ENCODE measurements at places on chromosomes 7 and 10.
A peak's percentile ranks its signal among the peaks of the same experiment; 100 is the strongest.

DNA sequence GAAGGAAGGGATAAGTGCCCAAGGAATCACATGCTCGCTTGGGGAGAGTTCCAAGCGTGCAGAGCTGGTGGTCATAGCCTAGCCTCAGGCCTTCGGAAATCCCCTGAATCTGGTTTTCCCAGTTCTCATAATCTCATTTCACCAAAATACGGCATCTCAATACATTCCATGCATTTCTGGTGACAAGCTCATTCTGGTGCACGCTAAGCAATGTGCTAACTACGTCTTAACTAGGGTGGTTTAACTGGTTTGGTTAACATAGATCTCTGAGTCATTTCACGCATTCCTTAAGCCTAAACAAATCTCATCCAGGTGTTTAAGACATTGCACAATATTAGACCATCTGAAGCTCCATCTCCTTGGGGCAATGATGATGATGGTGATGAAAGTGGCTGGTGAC is 72.9 kb upstream of the STEAP1B start:
- DNase-seq: peak; percentile 88

DNA sequence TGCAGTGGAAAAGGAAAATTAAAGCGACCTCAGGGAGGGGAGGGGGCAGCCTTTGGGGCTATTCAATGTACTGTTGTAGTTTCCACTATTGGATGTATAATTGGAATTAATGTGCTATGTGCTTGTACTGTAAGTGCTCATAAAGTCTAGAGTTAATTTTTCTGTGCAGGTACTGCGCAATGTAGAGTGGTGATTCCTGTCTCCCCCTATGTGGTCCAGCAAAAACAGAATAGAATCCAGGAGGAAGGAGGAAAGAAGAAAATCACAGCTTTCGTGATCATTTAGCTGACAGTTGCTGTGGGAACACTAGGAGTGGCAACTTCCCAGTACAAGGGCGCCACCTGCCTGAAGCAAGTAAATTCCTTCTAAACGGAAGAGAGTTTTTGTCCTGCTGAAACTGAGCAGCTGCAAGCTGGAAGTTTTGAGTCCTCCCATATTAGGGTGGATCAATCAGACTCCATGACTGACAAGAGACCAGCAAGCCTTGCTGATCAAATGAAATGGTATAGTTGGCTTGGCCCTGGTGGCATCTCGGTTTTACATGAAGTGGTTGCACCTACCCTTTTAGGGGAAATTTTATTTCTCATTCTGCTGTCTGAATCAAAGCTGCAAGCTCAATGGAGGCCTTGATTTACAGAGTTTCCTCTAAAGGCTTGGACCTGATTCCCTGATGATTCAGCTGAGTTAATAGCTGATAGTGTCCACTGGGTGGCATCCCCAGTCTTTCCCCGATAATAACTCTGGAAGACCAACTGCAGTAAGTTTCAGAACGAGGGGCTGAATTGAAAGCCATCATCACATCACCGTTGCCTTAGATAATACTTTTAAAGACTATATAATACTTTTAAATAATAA is 299.8 kb downstream of the HGF start:
- peak; percentile 82 for DNase-seq

DNA sequence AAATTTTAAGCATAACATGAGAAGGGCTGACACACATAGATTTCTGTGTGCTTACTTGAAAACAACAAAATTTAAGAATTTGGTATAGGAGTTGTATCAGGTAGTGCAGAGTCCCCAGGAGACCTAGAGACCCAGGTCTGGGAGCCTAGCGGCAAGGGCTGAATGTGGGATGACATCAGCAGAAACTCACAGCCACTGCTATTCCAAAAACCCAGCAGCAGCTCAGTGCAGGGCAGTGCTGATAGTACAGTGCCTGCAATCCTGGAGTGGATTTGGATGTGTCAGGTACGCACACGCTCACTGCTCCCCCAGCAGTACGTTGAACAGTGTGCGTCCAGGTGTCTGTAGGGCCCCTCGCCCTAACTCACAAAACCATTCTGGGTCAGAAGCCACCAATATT is 87.1 kb downstream of the EGFR start:
- DNase-seq: peak; percentile 76

GRCh38 chr10:110535958-110536891 is 31.3 kb upstream of the SMC3 start:
- peak; percentile 85 for DNase-seq

- DNase-seq: no peak
These were observed 235.3 kb downstream of the INHBA start for GRCh38 chr7:41467596-41467995.

DNA sequence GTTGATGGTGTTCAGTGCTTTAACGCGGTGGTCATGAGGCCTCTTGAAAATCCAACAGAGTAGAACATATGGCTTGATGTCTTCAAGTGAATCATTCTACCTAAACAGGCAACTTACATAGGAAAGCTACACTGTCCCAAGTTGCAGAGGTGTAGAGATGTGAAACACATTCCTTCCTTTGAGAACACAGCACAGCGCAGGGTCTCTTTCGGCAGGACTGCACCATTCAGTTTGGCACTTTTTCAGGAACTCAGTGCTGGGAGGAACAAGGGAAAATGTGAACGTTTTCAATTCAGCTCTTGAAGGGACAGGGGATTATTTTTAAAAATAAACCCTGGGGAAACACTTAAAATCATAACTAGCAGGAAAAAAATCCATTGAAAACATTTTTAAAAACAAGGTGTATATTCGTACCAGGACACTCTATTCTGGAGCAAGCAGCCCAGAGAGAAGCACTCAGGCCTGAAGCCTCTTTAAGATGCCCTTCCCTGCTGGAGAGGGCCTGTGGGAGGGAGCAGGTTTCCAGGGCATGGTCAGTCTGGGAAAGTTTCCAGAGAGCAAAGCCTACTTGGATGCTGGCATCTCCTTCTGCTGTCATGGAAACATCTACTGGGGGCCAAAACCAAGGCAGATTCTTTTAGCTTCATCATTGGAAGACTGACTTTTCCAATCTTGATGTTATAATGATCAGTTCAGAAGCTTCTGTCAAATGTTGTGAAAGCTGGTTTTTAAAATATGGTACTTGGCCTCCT is 60.4 kb upstream of the NPVF start:
- no peak for DNase-seq

DNA sequence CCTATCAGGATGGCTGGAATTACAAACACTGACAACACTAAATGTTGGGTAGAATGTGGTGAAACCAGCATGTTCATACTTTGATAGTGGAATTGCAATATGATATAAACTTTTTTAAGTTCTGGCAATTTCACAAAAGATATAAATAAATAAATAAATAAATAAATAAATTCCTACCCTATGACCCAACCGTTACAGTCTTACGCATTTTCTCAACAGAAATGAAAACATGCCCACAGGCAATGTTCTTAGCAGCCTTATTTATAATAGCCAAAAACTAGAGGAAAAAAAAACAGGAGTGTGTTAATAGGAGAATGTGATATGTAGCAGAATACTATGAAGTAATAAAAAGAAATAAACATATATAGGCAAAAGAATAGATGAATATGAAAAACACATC is 318.9 kb downstream of the IPMK start:
- DNase-seq: no peak

DNA sequence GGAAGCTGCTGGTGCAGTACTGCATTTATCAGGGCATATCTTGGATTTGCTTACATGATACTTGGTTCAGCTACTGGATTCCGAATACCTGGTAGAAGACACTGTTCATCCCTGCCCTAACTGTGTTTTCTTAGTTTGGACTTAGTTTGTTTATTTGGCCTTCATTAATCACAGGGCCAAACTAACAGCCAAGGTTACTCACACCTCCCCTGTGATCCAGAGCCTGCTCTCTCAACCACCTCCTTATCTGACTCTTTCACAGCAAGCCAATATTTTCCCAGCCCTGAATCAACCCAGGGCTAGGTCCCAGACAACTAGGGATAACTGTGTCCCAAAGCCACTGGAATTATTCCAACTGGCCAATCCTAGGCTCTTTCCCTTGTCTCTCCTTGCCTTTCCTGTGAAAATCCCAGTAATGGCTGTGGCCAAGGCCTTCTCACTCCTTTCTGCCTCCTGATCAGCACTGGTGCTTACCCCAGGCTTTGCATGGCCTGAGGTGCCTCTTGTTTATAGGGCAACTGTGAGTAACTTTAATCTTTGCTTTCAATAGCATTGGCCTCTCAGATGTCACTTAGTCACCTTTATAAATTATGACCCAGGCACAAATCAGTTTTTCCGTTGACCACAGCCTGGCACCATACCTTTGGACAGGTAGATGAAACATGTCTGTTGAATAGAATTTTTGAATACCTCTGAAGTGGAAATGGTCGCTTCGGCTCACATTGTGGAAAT is 9.3 kb upstream of the JCAD start:
- no peak for DNase-seq

DNA sequence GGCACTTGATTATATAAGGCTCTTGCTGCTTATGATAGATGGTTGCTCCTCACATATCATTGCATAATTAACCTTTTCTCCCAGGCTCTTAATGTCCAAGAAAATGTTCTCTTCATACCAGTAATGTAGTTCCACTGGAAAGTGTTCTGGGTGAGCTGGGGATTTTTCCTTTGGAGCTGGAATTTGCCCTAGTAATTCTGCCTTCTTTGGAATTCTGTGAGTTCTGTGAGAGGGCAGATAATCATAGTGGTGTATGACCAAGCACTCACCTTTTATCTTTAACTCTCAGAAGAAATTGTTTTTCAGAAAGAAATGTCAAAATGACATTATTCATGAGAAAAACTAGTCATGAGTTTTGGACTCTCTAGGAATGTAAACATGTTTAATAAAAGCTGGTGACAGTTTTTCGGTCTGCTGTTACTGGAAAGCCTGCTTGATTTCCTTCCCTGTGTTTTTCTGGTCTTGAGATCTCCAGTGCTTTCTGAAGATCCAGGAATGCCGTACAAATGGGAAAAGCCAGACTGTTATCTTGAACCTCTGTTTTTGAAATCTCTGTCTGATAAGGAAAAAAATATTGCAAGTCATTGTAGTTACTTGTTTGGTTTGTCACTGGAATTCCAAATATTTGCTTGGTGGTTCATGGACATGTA is 148.3 kb upstream of the PRPS1L1 start:
- DNase-seq: no peak

DNA sequence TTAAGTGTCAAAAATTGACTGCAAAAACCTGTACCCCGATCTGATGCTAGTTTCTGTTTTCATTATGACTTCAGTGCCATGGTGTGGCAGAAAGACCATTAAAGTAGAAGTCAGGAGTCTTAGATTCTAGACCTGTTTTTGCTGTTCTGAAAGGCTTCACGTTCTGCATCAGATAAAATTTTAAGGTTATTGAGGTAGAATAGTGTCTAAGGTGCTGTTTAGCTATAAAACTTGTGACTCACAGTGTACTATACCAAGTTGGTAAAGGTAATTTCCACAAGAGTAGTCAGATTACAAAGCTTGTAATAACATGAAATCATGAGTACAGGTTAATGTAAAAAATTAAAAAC is 38.6 kb downstream of the ZNRF2 start:
- DNase-seq: no peak

DNA sequence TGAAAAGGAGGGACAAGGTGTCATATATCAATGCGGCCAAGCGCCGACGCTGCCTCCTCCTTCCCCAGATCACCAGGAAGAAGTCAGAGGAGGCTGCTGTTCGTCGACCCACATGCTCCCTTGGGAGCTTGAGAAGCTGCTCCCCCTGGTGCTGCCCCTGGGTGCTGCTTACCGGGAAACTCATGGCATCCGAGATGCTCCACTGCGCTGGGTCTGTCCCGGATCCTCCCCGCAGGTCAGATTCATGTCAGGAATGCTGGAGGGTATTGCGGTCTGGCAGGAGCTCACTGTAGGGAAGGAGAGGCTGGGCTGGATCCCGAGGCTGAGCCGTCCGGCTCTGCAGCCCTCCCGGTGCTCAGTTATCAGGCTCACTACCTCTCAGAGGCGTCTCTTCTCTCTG is 123.7 kb upstream of the FAM20C start:
- DNase-seq: no peak

DNA sequence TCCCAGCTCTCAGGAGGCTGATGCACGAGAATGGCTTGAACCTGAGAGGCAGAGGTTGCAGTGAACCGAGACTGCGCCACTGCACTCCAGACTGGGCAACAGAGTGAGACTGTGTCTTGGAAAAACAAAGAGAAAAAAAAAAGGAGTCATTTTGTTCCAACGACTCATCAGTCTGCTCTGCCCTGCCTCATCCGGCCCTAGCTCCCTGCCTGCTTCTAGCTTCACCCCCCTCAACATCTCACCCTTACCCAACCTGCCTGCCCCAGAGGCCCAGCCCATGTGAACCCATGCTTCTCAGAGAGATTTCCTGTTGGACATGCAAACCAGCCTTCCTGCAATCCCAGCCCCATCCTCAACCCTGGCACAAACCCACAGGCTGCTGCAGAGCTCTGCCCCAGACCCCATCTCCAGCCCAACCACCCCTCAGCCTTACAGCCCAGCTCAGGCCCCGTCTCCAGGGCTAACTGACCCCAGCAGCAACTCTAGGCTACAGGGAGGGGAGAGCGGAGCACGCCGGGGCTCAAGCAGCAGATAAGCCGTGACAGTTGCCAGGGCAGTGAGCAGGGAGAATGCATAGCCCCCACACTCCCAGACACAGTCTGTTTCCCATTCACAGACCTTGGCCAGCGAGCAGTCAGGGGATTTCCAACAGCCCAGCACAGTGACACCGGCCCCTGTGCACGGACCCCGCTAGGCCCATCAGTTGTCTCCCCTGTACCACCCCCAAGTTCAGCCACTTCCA is 86.0 kb upstream of the KCTD7 start:
- DNase-seq: peak; percentile 95

DNA sequence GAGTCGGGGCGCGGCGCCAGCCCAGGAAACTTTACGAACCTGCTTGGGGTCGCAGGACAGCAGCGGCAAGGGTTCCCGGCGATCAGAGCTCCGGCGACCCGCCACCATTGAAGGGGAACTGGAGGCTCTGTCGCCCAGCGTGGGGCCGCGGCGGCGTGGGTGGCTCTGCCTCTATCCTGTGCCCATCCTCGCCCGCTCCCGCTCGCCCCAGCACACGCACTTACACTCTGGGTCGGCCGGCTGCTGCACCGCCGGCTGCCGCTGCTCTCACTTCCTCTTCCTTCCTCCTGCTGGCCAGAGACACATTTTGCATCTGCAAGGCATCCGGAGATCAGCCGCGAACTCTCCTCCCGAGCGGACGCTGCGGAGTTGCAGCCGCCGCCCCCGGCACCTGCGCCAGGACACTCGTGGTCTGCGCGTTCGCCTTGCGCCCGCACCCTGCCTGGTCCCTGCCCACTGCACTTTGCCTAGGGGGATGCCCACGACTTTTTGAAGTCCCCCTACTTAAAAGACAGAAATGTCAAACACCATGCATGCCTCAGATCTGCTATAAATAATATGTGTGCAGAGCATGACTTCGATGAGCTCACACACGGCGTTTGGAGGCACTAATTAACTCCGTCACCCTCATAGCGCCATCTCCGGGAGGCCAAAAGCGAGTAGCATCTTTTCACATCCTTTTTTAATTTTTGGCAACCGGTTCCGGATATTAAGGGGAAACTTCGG is at the start of gene ELMO1:
TSS of gene ELMO1 (minus strand) at position 229 of the 726 bp plus-strand sequence. CDS start 106,174 bp downstream, outside the sequence.
- peak; percentile 95 for DNase-seq

GRCh38 chr10:3803927-3804741 is 19.1 kb upstream of the KLF6 start:
- DNase-seq: peak; percentile 57

DNA sequence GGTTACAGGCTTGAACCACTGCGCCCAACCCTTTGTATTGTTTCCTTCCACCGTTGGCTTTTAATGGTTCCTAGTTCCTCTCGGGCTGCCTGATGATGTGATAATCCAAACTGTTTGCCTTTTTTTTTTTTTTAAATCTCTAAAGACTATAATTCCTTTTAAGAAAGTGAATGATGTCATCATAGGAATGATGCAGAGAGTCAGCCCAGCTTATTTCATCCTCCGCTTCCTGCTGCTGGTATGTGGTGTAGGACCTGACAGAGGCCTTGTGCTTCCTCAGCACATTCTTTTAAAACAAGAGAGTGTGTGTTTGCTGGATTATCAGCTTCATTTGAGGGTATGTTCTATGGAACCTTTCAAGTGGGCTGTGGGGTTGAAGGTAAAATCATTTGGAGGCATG is 241.4 kb downstream of the LRMDA start:
- DNase-seq: no peak
